ENCODE measurements at places on chromosomes 12 and 14.

- DNase-seq: no peak
Measured at GRCh38 chr12:109947521-109947920, 47.4 kb downstream of the TCHP start.

- DNase-seq: no peak
Measured at GRCh38 chr14:76964695-76965094, 63.8 kb downstream of the IRF2BPL start.

GRCh38 chr12:55932551-55932910, 1.6 kb downstream of the DGKA start:
- DNase-seq: no peak

DNA sequence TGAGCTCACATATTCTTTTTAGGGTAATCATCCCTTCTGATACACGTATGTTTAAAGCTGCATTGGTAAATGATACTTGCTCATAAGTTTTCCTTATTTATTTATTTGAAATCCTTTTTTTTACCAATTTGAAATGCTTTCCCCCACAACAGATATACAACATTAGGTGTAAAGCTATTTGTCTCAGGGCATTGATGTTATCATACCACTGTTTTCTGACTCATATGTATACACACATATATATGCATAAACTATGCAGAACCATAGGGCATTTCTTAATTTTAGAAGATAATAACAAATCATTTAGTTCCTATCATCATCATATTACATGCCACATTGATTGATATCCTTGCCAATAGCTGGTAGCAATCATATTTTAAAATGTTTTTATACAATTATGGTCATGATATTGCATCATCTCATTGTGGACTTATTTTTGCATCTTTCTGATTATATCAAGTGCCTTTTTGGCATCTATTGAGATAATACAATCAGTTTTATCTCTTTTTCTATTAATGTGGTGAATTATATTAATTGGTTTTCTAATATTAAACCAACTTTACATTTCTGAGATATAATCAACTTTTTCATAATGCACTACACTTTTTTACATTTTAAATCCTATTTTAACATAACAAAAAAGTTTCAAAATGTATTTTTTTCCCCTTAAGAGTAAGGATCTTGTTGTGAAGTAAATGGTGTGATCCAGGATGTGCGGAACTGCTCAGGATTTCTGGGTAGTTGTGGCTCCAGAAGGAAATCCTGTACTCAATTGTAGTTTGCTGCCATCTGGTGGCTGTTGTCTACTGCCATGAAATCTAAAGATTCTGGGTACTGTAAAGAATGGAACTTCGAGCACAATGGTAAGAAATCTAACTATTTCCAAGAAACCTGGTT, 16.7 kb downstream of the OR9K2 start:
- no peak for DNase-seq

- DNase-seq: peak; percentile 71
Measured at GRCh38 chr12:75909714-75910656, 121.6 kb downstream of the PHLDA1 start.

- no peak for DNase-seq
Measured at GRCh38 chr12:9607716-9608115, at the start of gene KLRB1. Gene KLRB1, minus strand, starts transcription at chr12:9607916. Its CDS starts 77 bp downstream, at chr12:9607839.

DNA sequence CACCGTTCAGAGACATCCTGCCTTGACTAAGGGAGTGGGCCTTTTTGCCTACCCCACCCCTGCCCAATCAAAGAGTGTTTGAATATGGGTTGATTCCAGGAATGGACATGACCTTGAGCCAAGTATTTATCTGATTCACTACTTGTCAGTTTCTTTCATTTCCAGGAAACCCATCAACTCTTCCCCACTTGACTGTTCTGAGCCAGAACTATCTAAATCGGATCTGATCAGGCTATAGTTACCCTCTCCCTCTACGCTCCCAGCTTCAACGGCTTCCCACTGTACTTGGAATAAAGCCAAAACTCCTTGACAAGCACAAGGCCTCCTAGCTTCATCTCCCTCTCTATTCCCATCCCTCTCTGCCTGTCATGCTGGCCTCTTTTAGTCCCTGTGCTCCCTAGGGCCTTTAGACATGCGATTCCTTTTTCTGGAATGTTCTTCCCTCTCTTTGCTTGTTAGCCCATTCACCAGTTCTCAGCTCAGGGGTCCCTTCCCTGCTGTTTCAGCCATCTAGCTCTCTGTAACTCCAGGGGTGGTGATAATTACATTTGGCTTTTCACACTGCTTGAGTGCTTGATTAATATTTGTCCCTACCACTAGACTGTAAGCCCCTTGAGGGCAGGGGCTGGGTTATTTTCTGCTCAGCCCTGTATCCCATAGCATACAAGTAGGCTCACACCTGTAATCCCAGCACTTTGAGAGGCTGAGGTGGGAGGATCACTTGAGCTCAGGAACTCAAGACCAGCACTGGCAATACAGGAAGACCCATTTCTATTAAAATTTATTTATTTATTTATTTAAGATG, 5.5 kb upstream of the ITPK1 start:
- DNase-seq: no peak

DNA sequence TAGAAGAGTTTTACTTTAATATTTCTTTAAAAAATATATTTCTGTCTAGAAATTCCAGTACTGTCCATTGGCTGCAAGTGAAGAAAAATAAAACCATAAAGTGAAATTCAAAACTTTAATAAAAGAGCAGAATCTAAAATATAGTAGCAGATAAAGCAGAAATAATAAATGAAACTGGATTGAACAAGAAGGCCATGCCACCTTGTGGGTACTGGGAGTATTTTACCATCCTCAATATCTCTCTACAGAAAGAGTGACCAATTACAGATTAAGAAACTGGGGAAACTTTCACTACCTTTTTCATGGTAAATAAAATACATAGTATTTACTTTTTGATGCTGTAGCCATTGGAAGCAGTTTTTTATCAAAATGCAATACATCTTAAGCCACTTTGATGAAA, 220.5 kb downstream of the BCAT1 start:
- DNase-seq: no peak

GRCh38 chr12:96473394-96474093, 15.8 kb upstream of the CFAP54 start:
- DNase-seq: no peak

DNA sequence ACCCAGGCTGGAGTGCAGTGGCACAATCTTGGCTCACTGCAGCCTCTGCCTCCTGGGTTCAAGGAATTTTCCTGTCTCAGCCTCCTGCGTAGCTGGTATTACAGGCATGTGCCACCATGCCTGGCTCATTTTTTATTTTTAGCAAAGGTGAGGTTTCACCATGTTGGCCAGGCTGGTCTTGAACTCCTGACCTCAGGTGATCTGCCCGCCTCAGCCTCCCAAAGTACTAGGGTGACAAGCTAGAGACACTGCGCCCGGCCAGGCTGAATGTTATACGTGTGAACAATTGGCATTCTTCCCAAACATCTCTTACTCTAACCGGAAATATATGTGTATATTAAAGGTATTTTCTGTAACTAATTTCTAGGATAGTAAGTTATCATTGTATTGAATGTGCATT, 13.2 kb upstream of the LIMA1 start:
- no peak for DNase-seq

DNA sequence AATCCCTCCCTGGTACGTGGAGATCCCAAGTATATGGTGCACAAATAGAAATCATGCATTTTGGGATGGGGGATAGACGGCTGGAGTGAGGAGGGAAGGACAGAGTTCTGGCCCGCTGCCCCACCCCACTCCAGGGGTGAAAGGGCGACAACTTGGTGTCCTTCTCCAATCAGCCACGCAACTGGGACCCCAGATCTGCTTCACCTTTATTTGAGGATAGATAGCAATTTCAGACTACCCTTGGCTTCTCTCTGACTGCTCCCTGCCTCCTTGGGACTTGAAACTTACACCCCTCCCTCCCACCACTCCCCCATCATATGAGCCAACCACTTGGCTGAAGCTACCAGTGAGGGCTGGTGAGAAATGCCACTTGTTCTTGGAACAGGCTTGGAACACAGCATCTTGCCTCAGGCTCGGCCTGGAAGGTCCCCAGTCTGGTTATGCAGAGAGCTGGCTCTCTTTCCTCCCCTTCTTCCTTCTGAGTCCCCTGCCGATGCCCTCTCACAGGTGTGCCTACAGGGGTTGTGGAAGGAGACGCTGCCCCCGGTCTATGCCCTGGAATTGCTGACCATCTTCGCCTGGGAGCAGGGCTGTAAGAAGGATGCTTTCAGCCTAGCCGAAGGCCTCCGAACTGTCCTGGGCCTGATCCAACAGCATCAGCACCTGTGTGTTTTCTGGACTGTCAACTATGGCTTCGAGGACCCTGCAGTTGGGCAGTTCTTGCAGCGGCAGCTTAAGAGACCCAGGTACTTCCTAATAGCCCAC, 8.1 kb downstream of the OAS3 start:
- DNase-seq: no peak

- DNase-seq: no peak
Measured at GRCh38 chr14:90645842-90646443, 170.3 kb downstream of the TTC7B start.

DNA sequence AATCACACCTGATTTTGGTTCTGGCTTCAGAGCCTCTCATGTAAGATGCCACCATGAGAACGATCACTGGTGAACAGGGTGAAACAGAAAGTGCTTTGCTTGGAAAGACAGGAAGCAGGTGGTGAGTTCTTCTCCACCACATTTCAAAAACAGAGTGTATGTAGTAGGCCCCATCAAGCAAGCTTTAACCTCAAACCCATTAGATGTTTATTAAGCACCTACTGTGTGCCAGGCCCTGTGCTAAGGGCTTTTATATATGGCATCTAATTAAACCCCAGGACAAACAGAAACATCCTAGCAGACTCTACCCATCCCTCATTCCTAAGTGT, 47.8 kb upstream of the MED13L start:
- DNase-seq: no peak

- no peak for DNase-seq
Measured at GRCh38 chr12:56375598-56376434, 13.2 kb upstream of the APOF start.

- DNase-seq: no peak
Measured at GRCh38 chr12:95216711-95217376, 423 bp downstream of the FGD6 start.

- DNase-seq: no peak
Measured at GRCh38 chr12:113234483-113234882, 13.2 kb downstream of the TPCN1 start.

- DNase-seq: no peak
Measured at GRCh38 chr12:96457191-96457930, 32.0 kb upstream of the CFAP54 start.

DNA sequence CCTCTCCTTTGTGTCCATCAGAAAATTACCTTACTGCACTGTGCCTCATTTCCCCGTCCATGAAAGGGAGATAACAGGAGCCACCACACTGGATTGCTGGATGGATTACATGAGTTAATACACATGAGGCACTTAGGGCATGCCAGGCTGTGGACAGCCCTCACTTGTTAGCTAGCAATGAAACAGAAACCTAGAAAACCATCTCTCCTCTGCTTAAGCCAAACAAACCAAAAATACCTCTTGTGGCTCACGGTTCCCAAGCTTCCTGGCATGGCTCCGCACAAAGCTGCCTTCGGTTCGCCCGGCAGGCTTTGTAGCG, 660 bp upstream of the HCFC2 start:
- DNase-seq: no peak

- DNase-seq: no peak
Measured at GRCh38 chr12:105852496-105852895, 286.3 kb downstream of the NUAK1 start.

GRCh38 chr12:91178781-91179180, 3.8 kb downstream of the DCN start:
- DNase-seq: no peak

GRCh38 chr14:95361373-95362137, 41.8 kb upstream of the CLMN start:
- DNase-seq: no peak

- no peak for DNase-seq
Measured at GRCh38 chr12:5577211-5577612, 145.3 kb downstream of the NTF3 start.

DNA sequence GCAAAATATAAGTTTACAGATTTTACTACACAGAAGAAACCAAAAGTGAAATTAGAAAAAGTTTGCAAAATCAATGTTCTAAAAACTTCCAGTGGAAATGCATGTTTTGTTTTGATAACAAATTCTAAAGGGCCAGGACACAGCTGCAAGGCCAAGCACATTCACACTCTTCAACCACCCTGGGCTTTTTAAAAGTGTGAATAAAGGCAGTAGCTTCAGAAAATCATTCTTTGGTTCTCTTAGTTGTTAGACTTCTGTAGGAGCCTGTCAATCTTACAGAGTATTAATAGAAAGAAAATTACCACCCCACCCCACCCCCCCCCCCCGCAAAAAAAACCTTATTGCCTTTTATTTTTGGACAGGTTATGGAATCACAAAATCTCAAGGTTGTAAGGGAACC, 105.2 kb upstream of the EGLN3 start:
- no peak for DNase-seq

GRCh38 chr14:80310938-80311750, 99.8 kb upstream of the DIO2 start:
- no peak for DNase-seq

DNA sequence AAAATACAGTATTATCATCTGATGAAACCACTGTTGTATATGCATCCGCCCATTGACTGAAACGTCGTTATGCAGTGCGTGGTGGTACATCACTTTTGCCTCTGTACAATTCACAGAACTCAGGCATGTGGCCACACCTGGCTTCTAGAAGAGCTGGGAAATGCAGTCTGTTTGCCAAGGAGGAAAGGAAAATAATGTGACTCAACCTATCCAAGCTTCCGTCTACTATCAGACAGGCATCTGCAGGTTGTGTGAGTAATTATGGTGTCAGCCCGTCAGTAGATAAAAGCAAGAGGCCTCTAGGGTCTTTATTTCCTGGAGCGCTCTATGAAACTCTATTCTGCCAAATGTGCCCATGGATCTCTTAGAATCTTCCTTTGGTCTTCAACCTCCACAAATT, 111.6 kb downstream of the BBS10 start:
- DNase-seq: no peak

GRCh38 chr14:87014856-87015255, 978.1 kb downstream of the GALC start:
- no peak for DNase-seq

- DNase-seq: no peak
Measured at GRCh38 chr14:94043111-94043755, 17.1 kb downstream of the OTUB2 start.

DNA sequence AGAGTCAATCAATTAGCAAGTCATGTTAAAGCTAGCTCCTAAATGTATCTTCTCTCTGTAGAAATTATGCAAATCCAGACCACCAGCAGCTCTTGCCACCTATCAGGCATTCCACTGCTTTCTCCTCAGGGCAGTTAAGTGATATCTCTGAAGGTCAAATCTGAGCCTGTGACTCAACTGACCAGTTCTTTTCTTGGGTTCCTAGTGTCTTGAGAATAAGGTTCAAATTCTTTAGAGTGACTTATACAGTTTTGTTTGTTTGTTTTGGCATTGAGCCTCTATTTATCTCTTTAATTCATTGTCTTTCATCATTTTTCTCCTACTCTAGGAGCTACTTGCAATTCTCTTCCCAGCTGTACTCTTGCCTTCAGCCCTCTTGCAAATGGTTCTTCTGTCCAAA, 2.5 kb upstream of the LRIG3 start:
- DNase-seq: no peak

GRCh38 chr12:98352218-98352811, 163.1 kb upstream of the TMPO start:
- DNase-seq: no peak

Data from SHP77 treated with DMSO at 0.1 percent for 48 hours (cell line).